ENCODE measurements at places on chromosomes 1 and 21. TPM values are rescaled to one million over a fixed set of nuclear protein-coding genes. Genes with fewer than 3 reads are reported as not detected.

Gene KLHDC9
- total RNA-seq: 4.6 TPM

Gene FOXJ3
- 86.3 TPM for total RNA-seq

Gene FCRLB
- total RNA-seq: 0.88 TPM

Gene SPATA45
- not detected for total RNA-seq

Gene RPAP2
- 33.1 TPM for total RNA-seq

Gene DNASE2B
- total RNA-seq: 3.0 TPM

Gene TSTD1
- 29.7 TPM for total RNA-seq

Gene CELA2A
- not detected for total RNA-seq

Gene C1QA
- 24.1 TPM for total RNA-seq

Gene UBE2J2
- 46.0 TPM for total RNA-seq

Gene YY1AP1
- 164 TPM for total RNA-seq

Gene CASQ1
- 35.8 TPM for total RNA-seq

Gene KRTAP11-1
- total RNA-seq: not detected

Gene ADSS2
- 50.9 TPM for total RNA-seq

Gene CLDN17
- not detected for total RNA-seq

Gene GPX7
- total RNA-seq: 96.0 TPM

Gene GUCA2B
- not detected for total RNA-seq

Gene CNKSR1
- 8.4 TPM for total RNA-seq

Gene LCE2A
- not detected for total RNA-seq

Gene LY9
- total RNA-seq: 0.71 TPM

Gene RCAN3
- 15.1 TPM for total RNA-seq

Gene SUSD4
- 12.1 TPM for total RNA-seq

Gene LRRC53
- 0.11 TPM for total RNA-seq

Gene SPRR2D
- not detected for total RNA-seq

Gene KIF2C
- 6.5 TPM for total RNA-seq

Gene CELA2B
- not detected for total RNA-seq

Gene AK2
- total RNA-seq: 114 TPM

Gene DNAJB4
- 60.1 TPM for total RNA-seq

Gene LYPD8
- total RNA-seq: not detected

Gene RAB3B
- total RNA-seq: 12.0 TPM

Gene CCDC24
- total RNA-seq: 4.3 TPM

Gene DENND2C
- total RNA-seq: 4.2 TPM

Gene PGLYRP3
- total RNA-seq: not detected

Gene VANGL1
- 12.0 TPM for total RNA-seq

Gene H3-3A
- total RNA-seq: 625 TPM

Gene HSD11B1
- 0.77 TPM for total RNA-seq

Gene TAL1
- 4.2 TPM for total RNA-seq

Gene FHAD1
- 3.3 TPM for total RNA-seq

Gene ERICH3
- 3.4 TPM for total RNA-seq

Gene GJA9
- not detected for total RNA-seq

Gene DMBX1
- 0.55 TPM for total RNA-seq

Gene C1orf87
- total RNA-seq: not detected

Gene ETV3
- 24.2 TPM for total RNA-seq

Gene LIN28A
- not detected for total RNA-seq

Gene RNU11
- total RNA-seq: not detected

Gene ACTL8
- not detected for total RNA-seq

Gene RNF223
- not detected for total RNA-seq

Gene PIGR
- total RNA-seq: 23.3 TPM

Gene NBPF14
- 41.9 TPM for total RNA-seq

Gene CFHR1
- not detected for total RNA-seq

Gene RXRG
- total RNA-seq: 83.8 TPM

Gene FCGR3A
- 2.9 TPM for total RNA-seq

Gene OR2L8
- total RNA-seq: not detected

Gene LRRC38
- total RNA-seq: 1.6 TPM

Gene ARHGEF10L
- total RNA-seq: 52.7 TPM
